ENCODE measurements at places on chromosomes 13 and 19.
A peak's percentile ranks its signal among the peaks of the same experiment; 100 is the strongest.

- DNase-seq = no peak
Observed at GRCh38 chr19:14672188-14672872, 2.3 kb downstream of the ADGRE3 start.

GRCh38 chr19:1161716-1162115, 12.4 kb downstream of the SBNO2 start:
- no peak for DNase-seq

DNA sequence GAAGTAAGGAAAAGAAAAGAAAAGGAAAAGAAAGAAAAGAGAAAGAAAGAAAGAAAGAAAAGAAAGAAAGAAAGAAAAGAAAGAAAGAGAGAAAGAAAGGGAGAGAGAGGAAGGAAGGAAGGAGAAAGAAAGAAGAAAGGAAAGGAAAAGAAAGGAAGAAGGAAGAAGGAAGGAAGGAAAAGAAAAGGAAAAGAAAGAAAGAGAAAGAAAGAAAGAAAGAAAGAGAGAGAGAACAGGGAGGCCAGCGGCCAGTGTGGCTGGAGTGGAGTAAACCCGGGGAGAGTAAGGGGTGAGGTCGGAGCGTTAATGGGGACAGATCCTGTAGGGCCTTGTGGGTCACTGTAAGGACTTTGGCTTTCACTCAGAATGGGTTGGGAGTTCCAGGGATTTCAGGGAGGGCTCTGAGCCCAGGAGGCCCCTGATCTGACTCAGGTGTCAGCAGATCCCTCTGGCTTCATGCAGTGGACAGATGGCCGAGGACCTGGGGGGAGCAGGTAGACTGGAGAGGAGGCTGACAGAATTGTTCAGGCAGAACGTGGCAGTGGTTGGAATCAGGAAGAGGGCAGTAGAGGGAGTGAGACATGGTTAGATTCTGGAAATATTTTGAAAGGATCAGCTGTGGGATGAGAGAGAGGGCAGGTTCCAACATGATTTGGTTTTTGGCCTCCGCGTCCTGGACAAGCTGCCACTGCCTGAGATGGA, 19.8 kb upstream of the FXYD3 start:
- no peak for DNase-seq

GRCh38 chr19:3684054-3684816, 16.0 kb downstream of the PIP5K1C start:
- no peak for DNase-seq

- no peak for DNase-seq
Observed at GRCh38 chr19:30881281-30881680, 468.0 kb downstream of the TSHZ3 start.

DNA sequence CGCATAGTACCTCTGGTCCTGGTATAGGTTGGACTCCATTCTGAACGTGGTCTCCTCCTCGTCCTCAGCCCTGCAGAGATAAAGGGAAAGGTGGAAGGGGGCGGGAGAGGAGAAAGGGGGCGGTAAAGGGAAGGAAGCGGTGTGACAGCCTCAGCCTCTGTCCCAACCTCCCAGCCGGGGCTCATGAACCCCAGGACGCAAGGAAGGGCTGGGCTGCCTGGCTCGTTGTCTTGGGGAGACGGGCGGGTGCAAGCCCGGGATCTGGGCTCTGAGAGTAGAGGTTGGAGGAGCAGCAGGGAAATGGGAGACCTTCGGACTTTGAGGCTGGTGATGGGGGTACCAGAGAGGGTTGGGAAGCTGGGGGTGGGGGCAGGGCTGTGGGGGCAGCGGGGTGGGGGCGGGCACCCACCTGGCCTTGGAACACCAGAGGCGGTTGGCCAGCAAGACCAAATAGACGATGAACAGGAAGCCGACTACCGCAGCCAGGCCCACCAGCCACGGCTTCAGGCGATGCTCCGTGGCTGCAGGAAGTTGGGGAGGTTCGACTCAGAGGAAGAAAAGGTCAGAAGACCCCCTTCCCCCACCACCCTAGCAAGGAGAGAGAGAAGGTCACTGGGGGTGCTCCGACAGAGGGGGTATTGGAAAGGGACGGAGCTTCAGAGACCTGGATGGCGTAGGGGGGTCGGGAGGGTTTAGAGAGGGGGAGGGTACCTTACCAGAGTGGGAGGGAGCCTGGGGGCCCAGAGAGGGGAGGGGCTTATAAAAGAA, 1.7 kb downstream of the SMIM24 start:
- DNase-seq = no peak

GRCh38 chr19:39423258-39424086, 11.0 kb downstream of the PLEKHG2 start:
- no peak for DNase-seq

DNA sequence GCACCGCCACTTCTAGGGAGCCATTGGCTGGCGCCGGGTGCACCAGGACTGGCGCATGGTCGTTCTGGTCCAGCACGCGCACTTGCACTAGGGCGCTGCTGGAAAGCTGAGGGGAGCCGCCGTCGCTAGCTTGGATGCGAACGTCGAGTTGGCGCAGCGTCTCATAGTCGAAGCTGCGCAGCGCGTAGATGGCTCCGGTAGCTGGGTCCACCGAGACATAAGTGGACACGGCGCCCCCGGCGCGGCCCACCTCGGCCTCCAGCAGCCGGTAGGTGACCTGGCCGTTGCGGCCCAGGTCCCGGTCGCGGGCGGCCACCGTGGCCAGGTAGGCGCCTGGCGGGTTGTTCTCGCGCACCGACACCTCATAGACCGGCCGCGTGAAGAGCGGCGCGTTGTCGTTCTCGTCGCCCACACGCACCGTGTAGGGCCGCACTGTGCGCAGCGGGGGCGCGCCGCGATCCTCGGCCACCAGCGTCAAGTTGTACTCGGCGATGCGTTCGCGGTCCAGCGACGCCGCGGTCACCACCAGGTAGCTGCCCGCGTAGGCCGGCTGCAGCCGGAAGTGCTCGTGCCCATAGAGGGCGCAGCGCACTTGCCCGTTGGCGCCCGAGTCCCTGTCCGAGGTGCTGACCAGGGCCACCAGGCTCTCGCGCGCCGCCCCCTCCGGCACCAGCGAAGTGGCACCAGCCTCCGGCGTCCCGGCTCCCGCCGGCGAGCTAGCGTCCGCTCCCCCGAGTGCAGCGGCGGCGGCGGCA, 1.7 kb downstream of the PCDH8 start:
- peak; percentile 62 for DNase-seq

DNA sequence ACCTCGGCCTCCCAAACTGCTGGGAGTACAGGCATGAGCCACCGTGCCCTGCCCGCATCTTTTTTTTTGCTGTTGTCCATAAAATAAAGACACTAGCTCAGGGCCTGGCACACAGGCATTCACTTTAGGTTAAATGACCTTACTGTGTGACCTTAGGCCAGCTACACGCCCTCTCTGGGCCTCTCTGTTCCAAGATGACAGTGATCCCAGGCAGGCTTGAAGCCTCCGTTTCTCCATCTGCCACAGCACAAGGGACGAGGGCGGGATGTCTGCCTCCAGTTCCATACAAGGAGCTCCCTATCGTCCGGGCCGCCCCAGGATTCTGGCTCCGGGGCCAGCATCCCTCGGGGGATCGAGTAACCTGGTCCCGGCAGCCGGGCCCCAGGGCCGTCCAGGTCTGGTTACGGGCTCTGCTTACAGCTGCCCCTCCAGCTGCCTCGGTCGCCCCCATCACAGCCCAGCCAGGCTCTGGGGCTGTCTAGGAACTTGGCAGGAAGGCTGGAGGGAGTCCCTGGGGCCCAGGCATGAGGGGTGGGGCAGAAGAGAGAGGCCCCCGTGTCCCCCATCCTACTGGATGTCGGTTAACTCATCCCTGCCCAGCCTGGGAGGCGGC, 11.9 kb upstream of the SEMA6B start:
- no peak for DNase-seq

DNA sequence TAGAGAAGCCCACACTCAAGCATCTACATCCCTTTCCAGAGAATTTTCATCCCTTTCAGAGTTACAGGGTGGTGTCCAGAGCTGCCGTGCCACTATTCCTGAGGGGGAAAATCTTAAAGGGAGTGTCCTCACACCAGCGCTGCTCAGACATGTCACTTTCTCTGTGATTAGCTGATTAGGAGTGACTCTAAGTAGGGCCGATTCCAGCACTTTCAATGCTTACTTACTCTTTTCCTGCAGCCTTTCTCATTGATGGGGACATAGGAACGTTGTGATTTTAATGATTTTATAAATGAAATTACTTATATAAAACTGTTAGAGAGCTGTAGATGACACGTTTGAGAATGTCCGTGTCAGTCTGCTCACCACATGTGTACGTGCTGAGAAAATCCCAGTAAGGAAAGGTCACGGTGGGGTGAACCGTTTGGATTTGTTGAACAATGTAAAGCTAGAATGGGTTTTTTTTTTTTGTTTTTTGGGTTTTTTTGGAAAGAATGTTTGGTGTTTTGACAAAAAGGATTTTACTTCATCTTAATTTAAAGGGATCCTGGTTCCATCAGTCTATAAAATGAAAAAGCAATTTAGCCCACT, 56.6 kb upstream of the SPATA13 start:
- no peak for DNase-seq

DNA sequence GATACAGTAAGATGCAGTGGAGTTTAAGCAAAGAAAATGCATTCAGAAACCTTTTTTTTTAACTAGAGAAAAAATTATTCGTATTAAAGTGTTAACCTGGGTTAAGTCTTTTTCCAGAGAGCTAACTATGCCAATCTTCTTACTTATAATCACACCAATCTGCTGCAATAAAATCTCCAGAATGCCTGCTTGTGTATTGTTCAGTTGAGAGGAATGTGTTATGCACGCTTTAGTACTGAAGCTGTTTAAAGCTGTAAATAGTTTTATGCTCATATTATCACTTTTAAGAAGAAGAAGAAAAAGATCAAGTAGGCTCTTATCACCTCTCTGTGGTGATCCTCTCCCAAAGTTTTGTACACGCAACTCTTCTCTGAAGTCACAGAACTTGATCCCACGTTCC, 528.7 kb downstream of the RFC3 start:
- no peak for DNase-seq

- no peak for DNase-seq
Observed at GRCh38 chr19:40136818-40137217, 46.1 kb upstream of the ZNF780A start.

GRCh38 chr19:48493718-48494401, 17.8 kb downstream of the LMTK3 start:
- DNase-seq = no peak

DNA sequence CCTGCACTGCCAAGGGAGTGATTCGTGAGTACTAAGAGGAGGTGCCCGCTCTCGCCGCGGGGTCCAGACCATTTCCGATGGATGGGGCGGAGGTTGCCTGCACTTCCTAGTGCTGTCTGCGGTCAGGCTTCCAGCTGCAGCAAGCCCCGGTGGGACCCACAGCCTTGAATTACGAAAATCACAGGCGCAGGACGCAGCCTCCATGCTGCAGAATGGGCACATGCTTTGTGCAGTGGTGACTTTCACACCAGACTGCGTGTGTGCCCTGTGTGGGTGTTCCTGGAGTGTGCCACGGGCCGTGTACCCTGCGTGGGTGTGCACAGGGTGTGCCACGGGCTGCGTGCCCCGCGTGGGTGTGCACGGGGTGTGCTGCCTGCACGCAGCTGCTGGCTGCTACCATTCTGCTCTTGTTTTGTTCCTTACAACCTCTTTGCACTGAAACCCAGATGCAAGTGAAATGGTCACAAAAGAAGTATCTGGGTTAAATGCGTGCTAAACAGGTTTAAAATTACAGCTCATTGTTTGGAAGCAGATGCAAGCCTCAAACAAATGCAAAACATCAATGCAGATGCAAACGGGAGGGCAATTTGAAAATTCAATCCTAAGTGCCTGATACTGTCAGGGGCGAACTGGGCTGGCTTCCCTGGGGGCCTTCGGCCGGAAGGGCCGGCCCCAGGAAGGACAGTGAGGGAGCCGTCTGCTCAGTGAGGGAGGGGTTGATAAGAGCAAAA, 221.2 kb upstream of the SOX1 start:
- DNase-seq = no peak

GRCh38 chr13:56773148-56773547, 367.6 kb upstream of the PRR20A start:
- DNase-seq = no peak

- no peak for DNase-seq
Observed at GRCh38 chr13:51271528-51272085, 49.4 kb downstream of the FAM124A start.

- DNase-seq = peak; percentile 80
Observed at GRCh38 chr19:35755550-35756376, 1.1 kb downstream of the HSPB6 start.

DNA sequence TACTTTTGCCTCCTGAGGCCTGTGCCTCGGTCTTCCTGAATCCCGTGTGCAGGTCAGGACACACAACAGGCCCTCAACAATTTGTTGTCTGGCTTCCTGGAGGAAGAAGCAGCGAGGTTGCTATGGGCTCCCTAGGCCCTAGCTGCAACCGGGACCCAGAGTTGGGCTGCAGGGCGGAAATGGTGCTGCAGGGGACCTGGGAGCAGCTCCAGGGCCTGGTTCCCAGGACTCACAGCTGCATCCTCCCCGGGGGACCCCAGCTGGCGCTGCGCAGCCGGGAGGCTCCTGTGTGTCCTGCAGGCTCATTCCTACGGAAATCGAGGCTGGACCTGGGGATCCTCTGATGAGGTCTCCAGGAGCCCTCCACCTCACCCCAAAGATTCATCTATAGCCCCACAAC, 999 bp upstream of the TNFAIP8L1 start:
- no peak for DNase-seq

DNA sequence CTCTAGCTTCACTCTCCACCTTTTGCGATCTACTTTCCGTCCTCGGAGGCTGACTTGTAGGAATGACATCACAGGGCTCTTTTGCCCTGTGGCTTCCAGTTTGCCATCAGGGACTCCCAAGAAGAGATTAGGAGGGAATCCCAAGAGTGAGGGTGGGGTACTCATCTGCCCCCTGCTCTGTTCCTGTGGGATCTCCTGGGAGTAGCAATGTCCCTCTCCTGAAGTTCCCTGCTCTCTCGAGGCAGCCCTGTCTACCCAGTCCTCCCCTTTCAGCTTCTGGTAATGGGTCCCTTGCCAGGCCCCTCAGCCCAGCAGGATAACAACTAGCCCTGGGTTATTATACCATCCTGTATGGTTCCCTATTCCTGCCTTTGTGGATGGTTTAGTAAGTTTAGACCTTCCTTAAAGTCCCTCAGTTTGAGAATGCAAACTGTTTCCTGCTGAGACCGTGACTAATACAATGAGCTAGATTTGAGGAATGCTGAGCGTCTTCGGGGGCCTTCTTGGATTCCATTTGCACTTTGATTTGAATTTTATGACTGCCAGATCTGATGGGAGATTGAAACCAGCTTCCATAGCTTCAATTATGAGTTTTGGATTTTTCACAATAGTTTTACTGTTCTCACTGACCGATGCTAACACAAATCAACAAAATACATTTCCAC, 73.7 kb upstream of the IPO5 start:
- no peak for DNase-seq

DNA sequence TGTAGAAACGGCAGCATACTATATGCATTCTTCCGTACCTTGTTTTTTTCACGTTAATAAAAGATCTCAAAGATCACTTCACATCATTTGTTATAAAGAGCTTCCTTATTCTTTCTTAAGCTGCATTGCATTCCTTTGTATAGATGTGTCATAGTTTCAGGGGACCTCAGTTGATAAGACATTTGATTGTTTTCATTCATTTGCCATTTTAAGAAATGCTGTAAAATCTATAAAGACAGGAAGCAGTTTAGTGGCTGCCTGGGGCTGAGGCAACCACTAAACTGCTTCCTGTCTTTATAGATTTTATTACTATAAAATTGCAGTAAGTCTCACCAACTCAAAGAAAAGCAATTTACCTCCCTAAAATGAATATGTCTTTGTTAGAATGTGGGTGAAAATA, 59.4 kb downstream of the ZDHHC20 start:
- DNase-seq = no peak
